Naive thymus-derived CD8-positive, alpha-beta T cell (primary cell): ENCODE measurements at places on chromosomes 5 and 9. TPM values are rescaled to one million over a fixed set of nuclear protein-coding genes. Genes with fewer than 3 reads are reported as not detected.

Gene LCN15
- not detected for total RNA-seq

GRCh38 chr5:52065182-52065581, 681.9 kb downstream of the ISL1 start:
- H3K4me3 ChIP-seq: no peak overlapping the region
- H3K4me1 ChIP-seq: no peaks in the 10 kb centered on the region
- no peaks in the 10 kb centered on the region for H3K27me3 ChIP-seq

- peak overlapping the region; percentile 9 for H3K27ac ChIP-seq
- H3K4me1 ChIP-seq: peaks cover 9% of the 10 kb centered on the region
- H3K36me3 ChIP-seq: peaks cover 9% of the 10 kb centered on the region
- H3K27me3 ChIP-seq: no peaks in the 10 kb centered on the region
- no peak overlapping the region for H3K4me3 ChIP-seq
Measured at GRCh38 chr9:123654994-123655637, 274.8 kb downstream of the DENND1A start.

Gene CSNK1G3
- 90.6 TPM for total RNA-seq

DNA sequence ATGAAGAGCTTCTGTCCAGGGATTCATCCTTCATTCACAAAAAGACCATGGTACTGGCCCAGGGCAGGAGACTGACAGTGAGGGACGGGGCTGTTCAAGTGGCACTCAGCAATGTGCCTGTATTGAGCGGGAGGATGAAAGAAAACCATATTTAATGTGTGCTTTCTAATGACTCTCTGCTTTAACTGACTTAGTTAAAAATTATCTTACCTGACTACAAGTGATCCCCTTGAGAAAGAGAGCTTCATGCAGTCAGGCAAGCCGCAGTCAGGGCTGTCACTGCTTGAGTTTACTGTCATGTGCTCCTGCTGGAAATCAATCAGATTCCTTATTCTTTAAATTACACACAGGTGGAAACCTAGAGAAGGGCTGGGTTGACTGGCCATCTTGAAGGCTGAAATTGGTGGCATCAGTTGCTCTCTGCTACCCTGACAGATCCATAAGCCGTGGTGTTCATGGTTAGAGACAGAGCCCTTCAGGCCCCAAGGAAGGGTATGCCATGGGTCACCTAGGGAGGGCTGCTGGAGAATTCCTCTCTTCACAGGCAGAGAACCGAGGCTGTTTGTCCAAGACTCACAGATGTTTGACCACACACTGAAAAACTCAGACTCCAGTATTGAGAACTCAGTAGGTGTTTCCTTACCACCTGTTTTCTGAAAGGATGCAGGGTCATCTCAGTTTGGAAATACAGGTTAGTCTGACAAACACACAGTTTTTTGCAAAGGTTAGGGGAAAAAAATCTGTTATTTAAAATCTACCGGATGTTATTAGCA, 70.9 kb downstream of the TRIO start:
- no peaks in the 10 kb centered on the region for H3K36me3 ChIP-seq
- no peaks in the 10 kb centered on the region for H3K4me1 ChIP-seq
- no peak for DNase-seq
- H3K4me3 ChIP-seq: no peak overlapping the region

GRCh38 chr9:13648068-13648467, 368.6 kb upstream of the MPDZ start:
- no peaks in the 10 kb centered on the region for H3K4me1 ChIP-seq
- no peak overlapping the region for H3K4me3 ChIP-seq
- no peaks in the 10 kb centered on the region for H3K27me3 ChIP-seq
- no peak for DNase-seq

- peaks cover 19% of the 10 kb centered on the region for H3K4me1 ChIP-seq
- no peak overlapping the region for H3K4me3 ChIP-seq
- H3K27ac ChIP-seq: peak overlapping the region; percentile 83
- no peaks in the 10 kb centered on the region for H3K27me3 ChIP-seq
- no peak for DNase-seq
- no peaks in the 10 kb centered on the region for H3K36me3 ChIP-seq
Measured at GRCh38 chr5:76341651-76342334, 61.3 kb upstream of the IQGAP2 start.

- no peak overlapping the region for H3K4me3 ChIP-seq
- H3K27me3 ChIP-seq: no peaks in the 10 kb centered on the region
- no peaks in the 10 kb centered on the region for H3K4me1 ChIP-seq
- DNase-seq: no peak
- no peak overlapping the region for H3K27ac ChIP-seq
- no peaks in the 10 kb centered on the region for H3K36me3 ChIP-seq
Measured at GRCh38 chr5:77892061-77893010, 116.2 kb upstream of the TBCA start.

Gene WHRN
- 4.2 TPM for total RNA-seq

- DNase-seq: no peak
- peaks cover 21% of the 10 kb centered on the region for H3K36me3 ChIP-seq
- H3K4me3 ChIP-seq: no peak overlapping the region
- H3K4me1 ChIP-seq: no peaks in the 10 kb centered on the region
Measured at GRCh38 chr9:135065151-135065550, 22.3 kb upstream of the OLFM1 start.

- peaks cover 2% of the 10 kb centered on the region for H3K36me3 ChIP-seq
- peak overlapping the region; percentile 96 for H3K4me3 ChIP-seq
- DNase-seq: no peak
Measured at GRCh38 chr5:79237740-79238560, 2.0 kb downstream of the JMY start.

DNA sequence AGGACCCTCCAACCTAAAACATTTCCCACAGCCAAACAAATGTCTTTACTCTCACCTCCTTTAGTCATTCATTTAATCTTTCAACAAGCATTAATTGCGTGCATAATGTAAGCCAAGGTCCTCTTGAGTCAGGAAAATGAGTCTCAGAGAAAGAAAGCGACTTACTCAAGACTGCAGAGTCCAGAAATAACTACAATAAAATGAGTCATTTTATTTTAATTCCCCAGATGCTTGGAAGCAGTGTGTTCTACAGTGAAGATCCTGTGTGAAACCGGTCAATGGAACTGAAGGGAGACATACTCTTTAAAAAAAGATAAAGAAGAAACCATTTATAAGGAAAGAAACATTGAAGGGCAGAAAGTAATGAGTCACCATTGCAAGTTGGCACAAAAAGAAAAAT, 513.7 kb downstream of the CDK5RAP2 start:
- no peaks in the 10 kb centered on the region for H3K36me3 ChIP-seq
- H3K4me1 ChIP-seq: no peaks in the 10 kb centered on the region
- peaks cover 1% of the 10 kb centered on the region for H3K27me3 ChIP-seq
- no peak overlapping the region for H3K27ac ChIP-seq

Gene LCN1
- total RNA-seq: not detected

DNA sequence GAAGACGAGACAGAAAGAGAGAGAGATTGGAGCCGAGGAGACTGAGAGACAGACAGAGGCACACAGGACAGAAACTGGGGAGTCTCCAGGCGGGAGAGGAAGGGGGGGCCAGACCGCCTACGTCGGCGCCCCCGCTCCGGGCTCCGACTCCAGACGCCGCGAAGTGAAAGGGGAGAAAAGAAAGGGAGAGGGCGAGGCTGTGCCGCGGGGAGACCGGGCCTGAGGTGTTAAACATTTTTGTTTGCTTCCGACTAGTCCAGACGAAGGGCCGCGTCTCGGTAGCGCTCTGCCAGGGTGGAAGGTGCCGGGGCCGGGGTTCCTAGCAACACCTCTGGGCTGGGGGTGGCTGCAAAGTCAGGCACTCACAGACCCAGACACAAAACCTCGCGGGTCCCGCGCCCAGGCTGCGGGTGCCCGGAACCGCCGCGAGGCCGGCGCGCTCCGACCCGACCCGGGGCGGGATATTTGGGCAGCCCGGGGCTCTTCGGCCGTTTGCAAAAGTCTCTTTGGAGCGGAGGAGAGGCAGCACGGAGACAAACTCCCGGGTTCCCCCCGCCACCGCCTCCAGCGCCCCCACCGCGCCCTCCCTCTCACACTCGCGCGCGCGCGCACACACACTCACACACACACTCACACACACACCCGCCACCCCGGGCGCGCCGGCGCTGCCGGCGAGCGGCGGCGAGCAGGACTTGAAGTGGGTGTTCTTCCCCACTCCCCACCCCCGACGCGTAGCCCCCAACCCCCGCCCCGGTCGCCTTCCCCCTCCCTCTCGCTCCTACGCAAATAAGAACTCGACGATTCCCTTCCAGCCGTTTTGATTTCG, 626 bp upstream of the FST start:
- H3K36me3 ChIP-seq: no peaks in the 10 kb centered on the region
- H3K27ac ChIP-seq: peak overlapping the region; percentile 59
- peaks cover 44% of the 10 kb centered on the region for H3K4me1 ChIP-seq
- peaks cover 61% of the 10 kb centered on the region for H3K27me3 ChIP-seq
- H3K4me3 ChIP-seq: peak overlapping the region; percentile 94

Gene IRX1
- total RNA-seq: not detected

Gene PITX1
- not detected for total RNA-seq

Gene CYSRT1
- total RNA-seq: 0.30 TPM

- no peak overlapping the region for H3K27ac ChIP-seq
- peaks cover 14% of the 10 kb centered on the region for H3K27me3 ChIP-seq
- H3K36me3 ChIP-seq: no peaks in the 10 kb centered on the region
- no peak overlapping the region for H3K4me3 ChIP-seq
Measured at GRCh38 chr9:15146268-15146700, 160.7 kb downstream of the TTC39B start.

GRCh38 chr9:84068872-84069271, 88.3 kb downstream of the RMI1 start:
- H3K36me3 ChIP-seq: no peaks in the 10 kb centered on the region
- no peak overlapping the region for H3K27ac ChIP-seq
- DNase-seq: no peak

DNA sequence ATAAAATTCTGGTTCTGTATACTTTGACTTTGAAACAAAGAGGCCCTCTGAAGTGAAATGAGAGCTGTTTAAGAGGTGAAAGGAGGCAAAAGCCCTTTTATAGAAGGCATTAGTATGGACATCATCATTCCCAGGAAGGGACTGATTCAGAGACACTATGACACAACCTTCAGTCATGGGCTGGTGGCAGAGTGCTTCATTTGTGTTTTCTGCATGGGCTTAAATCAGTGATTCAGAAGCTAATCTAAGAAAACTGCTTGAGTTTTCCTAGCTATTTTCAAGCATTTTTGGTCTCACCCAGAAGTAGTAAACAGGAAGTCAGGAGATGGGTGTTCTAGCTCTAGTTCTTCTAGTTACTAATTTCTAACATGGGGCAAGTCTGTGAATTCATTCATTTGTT, 288.9 kb downstream of the TRPM3 start:
- no peaks in the 10 kb centered on the region for H3K36me3 ChIP-seq
- no peaks in the 10 kb centered on the region for H3K4me1 ChIP-seq
- no peak overlapping the region for H3K4me3 ChIP-seq
- no peak for DNase-seq

DNA sequence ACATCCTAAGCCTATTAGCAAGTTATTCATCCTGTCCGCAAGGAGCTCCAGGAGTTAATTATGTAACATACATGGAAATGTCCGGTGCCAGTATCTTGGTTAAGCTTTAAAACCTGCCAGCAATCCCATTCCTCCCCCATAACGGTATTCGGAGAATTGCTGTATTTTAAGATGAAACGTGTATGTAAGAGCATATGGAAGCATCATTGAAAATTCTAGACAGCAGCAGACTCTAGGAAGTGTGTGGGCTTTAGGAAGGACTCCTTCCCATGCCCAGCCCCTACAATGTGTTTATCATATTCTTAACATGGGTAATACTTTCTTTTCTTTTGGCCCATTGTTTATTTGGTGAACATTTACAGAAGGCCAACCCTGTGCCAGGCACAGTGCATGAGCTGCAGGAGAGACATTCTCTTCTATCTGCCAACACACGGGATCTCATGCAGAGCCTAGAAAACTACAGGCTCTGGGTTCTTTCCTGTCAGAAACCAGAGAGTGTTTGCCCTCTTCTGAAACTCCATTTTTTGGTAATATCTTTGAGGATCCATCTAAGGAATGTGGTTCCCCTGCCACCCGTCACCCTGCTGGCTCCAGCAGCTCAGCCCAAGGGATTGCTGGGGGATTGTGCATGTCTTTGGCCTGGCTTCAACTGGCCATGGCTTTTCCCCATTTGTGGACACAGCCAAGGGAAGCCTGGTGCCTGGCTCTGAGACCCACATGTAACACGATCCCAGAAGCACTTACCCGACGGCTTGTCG, 15.1 kb downstream of the ANGPTL2 start:
- H3K4me3 ChIP-seq: no peak overlapping the region
- no peak overlapping the region for H3K27ac ChIP-seq
- no peaks in the 10 kb centered on the region for H3K27me3 ChIP-seq
- H3K4me1 ChIP-seq: no peaks in the 10 kb centered on the region
- H3K36me3 ChIP-seq: no peaks in the 10 kb centered on the region
- DNase-seq: no peak

- no peak overlapping the region for H3K27ac ChIP-seq
- no peak for DNase-seq
- peaks cover 8% of the 10 kb centered on the region for H3K36me3 ChIP-seq
Measured at GRCh38 chr5:71743155-71743554, 24.1 kb downstream of the CARTPT start.

Gene TICAM2
- total RNA-seq: 1.5 TPM

DNA sequence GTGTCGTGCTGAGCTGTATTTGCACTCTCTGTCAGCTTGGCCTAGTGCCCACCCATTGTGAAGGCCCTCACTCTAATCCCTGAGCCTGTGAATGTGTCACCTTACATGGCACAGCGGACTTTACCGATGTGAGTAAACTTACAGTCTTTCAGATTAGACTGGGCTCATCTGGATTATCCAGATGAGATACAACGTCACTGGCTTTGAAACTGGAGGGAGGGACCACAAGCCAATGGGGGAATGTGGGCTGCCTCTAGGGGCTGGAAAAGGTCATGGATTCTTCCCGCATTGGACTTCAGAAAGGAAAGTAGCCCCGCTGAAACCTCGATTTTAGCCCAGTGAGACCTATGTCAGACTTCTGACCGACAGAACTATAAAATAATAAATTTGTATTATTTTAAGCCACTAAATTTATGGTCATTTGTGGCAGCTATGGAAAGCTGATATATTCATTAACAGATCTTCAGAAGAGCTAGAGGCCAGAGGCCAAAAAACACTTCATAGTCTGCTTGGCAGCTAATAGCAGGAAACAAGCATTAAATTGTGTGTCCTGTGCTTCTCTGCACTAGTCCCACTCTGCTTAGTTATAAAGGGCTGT, 139.0 kb upstream of the GAS1 start:
- peaks cover 25% of the 10 kb centered on the region for H3K27me3 ChIP-seq
- no peak for DNase-seq

Gene C5orf52
- total RNA-seq: not detected

Gene LCN9
- total RNA-seq: not detected

GRCh38 chr5:143701493-143701892, 110.5 kb upstream of the HMHB1 start:
- H3K27ac ChIP-seq: no peak overlapping the region
- H3K4me1 ChIP-seq: no peaks in the 10 kb centered on the region
- DNase-seq: no peak
- H3K4me3 ChIP-seq: no peak overlapping the region
- H3K27me3 ChIP-seq: no peaks in the 10 kb centered on the region

GRCh38 chr5:41878643-41879478, 8.6 kb upstream of the OXCT1 start:
- DNase-seq: no peak
- no peak overlapping the region for H3K27ac ChIP-seq
- H3K36me3 ChIP-seq: peaks cover 5% of the 10 kb centered on the region
- no peaks in the 10 kb centered on the region for H3K4me1 ChIP-seq

Gene IL17B
- total RNA-seq: not detected
